ENCODE measurements at places on chromosomes 7 and 10. TPM values are rescaled to one million over a fixed set of nuclear protein-coding genes. Genes with fewer than 3 reads are reported as not detected.

Gene PRSS37
- not detected for total RNA-seq

Gene ITIH5
- total RNA-seq = 13.8 TPM

Gene METTL2B
- total RNA-seq = 26.7 TPM

Gene NEURL1
- total RNA-seq = 90.1 TPM

Gene DLX5
- total RNA-seq = 3.0 TPM

Gene GIMAP6
- total RNA-seq = 12.9 TPM

Gene FAM180A
- 1.8 TPM for total RNA-seq

Gene KCNK18
- total RNA-seq = not detected

Gene PNLIP
- total RNA-seq = not detected

Gene GHITM
- total RNA-seq = 228 TPM

Gene SLC26A4
- 11.5 TPM for total RNA-seq

Gene ITGB8
- total RNA-seq = 139 TPM

Gene PPP3CB
- 188 TPM for total RNA-seq

Gene MCM10
- not detected for total RNA-seq

Gene OSBPL3
- total RNA-seq = 34.0 TPM

Gene C7orf57
- not detected for total RNA-seq

Gene NUTM2B
- 0.29 TPM for total RNA-seq

Gene ITIH2
- total RNA-seq = 0.39 TPM

Gene SSC4D
- total RNA-seq = 1.4 TPM

Gene AGAP3
- 454 TPM for total RNA-seq

Gene PDZD7
- 24.6 TPM for total RNA-seq

Gene GRM3
- 52.8 TPM for total RNA-seq

Gene OR6V1
- total RNA-seq = not detected

Gene CRHR2
- total RNA-seq = 5.5 TPM

Gene TAF5
- total RNA-seq = 4.5 TPM

Gene WEE2
- total RNA-seq = 0.20 TPM

Gene MRLN
- total RNA-seq = not detected

Gene GNAT3
- total RNA-seq = not detected

Gene TMEM213
- total RNA-seq = not detected

Gene CACNA2D1
- total RNA-seq = 85.8 TPM

Gene CYP26C1
- 1.3 TPM for total RNA-seq

Gene SLC26A3
- not detected for total RNA-seq

Gene CD36
- 2.3 TPM for total RNA-seq

Gene TMEM140
- total RNA-seq = 46.7 TPM

Gene XRCC2
- 2.0 TPM for total RNA-seq

Gene BAIAP2L1
- 0.35 TPM for total RNA-seq

Gene MTERF1
- 22.6 TPM for total RNA-seq

Gene TRA2A
- 114 TPM for total RNA-seq

Gene CPA1
- not detected for total RNA-seq

Gene CXCL12
- 15.2 TPM for total RNA-seq

Gene DGKI
- 91.4 TPM for total RNA-seq

Gene CTAGE4
- total RNA-seq = not detected

Gene AKR1B15
- total RNA-seq = not detected

Gene CC2D2B
- 2.9 TPM for total RNA-seq

Gene ZNF786
- total RNA-seq = 15.2 TPM

Gene TBATA
- total RNA-seq = not detected

Gene CRYGN
- 2.0 TPM for total RNA-seq

Gene RNF148
- total RNA-seq = 5.6 TPM

Gene OR2A7
- total RNA-seq = 0.24 TPM

Gene POLR3A
- total RNA-seq = 35.6 TPM

Gene DLD
- total RNA-seq = 65.9 TPM
